ENCODE measurements at places on chromosomes 7 and 10.

- no peak for DNase-seq
Measured at GRCh38 chr10:33722067-33722466, 387.6 kb upstream of the NRP1 start.

DNA sequence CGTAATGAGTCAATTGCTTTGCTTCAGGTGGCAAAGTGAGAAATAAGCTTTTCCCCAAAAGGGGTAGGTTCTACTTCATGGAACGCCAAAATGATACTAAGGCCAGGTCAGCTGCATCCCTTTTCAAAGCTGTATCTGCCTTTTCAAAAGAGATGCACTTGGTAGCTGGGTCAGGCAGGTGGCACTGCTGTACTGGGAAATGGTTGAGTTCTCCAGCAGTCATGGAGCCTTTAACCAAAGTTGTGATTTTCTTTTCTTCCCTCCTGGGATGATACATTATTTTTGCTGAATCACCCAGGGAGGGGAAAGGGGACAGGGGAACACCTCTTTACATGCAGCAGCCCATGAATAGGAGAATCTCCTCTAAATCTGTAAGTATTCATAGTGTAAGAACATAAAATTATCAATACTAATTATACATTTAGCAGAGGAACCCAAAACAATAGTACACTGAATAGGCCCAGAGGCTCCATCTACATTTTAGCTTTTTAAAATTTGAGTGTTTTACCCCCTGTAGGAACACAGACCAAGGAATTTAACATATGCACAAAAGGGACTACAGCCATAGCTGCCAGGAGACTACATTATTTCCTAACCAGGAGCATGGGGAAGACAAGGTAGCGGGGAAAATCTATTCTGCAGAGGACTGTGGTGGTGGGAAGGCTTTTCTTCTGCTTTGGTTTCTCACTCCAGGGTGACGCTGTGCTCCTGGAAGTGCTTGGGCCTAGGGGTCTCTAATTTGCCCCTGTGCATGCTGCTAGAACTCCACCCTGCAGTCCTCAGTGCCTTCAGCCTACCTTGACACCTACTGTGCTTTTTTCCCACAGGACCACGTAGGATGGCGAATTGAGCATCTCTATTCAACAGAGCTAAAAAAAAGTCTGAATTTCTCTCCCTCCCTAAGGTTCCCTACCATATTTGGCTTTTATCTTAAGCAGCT is 6.4 kb upstream of the GPR22 start:
- peak; percentile 66 for DNase-seq

- DNase-seq = no peak
Measured at GRCh38 chr7:126608339-126608776, 644.4 kb downstream of the GRM8 start.

DNA sequence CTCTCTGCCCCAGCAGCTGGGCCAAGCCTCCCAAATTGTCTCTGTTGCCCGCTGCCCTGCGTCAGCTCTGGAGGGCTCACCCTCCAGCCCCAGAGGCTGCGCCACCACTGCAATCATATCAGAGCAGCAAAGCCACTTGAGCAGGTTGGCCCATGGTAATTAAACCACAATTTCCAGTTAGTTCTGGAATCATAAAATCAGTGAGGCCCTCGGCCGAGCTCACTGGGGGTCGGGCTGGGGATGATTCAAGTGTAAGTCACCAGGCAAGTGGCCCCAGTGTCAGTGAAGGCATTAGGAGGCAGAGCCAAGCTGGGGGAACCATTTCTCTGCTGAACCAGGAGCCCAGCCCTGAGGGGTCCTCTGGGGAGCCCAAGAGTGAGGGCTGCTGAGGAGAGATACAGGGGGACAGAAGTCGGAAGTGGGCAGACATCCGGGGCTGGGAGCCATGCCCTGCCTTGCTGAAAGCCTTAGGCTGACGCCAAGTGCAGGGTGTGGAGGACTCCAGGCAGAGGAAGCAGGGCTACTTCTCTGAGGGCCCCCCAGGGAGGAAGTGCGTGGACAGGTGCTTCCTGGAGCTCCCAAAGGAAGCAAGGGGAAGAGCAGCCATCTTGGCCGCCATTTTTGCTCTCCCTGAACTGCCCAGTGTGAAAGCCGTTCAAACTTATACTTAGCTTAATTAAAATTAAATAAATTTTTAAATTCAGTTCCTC is 29.5 kb upstream of the SLC29A3 start:
- DNase-seq = no peak

DNA sequence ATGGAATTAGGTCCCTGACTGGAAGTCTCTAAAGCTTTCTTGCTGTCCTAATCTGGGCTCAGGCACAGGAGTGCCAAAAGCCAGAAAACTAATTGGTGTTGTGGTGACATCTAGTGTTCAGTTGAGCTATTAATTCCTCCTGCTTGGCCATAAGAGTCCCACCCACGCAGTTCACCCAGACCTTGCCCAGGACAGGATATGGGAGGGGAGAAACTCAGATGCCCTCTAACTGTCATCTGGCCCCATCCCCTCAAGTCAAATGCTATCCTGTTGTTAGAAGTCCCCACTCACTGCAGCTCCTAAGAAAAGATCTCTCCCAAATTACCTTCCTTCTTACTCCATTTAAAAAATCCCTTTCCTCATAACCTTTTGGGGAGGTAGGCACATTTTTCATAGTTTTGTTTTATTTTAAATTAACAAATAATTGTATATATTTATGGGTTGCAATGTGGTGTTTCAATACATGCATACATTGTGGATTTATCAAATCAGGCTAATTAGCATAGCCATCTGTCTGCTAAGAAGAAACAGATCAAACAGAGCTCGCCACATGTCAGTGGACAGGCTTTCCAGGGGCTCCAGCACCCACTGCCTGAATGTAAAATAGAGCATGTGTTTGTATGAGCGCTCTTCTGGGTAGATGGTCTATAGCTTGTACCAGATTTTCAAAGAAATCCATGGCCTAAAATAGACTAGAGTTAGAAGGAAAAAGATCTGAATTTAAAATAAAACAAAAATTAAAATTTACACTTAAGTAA is 84.0 kb downstream of the GSAP start:
- DNase-seq = peak; percentile 90
